Lower leg skin (tissue), 4 donors: ENCODE measurements at places on chromosomes 4 and X. TPM values are rescaled to one million over a fixed set of nuclear protein-coding genes. Genes with fewer than 3 reads are reported as not detected.

DNA sequence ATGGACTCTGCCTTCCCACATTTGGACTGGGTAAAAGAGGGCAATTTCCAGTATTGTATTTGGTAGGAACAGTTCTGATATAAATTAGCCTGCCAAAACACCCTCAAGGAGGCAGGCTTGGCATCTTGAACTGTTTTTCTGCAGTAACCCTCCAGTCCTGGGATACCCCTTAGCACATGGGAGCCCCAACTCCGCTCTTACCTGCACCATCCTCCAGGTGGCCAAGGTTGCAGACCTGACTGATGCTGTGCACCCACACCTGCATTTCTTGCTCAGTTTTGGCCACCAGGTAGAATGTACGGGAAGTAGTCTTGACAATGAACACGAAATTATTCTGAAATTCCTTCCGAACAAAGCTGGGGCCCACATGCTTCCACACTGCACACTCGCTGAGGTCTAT lies 35.1 kb downstream of the GAB3 start:
- DNase-seq: no peak

DNA sequence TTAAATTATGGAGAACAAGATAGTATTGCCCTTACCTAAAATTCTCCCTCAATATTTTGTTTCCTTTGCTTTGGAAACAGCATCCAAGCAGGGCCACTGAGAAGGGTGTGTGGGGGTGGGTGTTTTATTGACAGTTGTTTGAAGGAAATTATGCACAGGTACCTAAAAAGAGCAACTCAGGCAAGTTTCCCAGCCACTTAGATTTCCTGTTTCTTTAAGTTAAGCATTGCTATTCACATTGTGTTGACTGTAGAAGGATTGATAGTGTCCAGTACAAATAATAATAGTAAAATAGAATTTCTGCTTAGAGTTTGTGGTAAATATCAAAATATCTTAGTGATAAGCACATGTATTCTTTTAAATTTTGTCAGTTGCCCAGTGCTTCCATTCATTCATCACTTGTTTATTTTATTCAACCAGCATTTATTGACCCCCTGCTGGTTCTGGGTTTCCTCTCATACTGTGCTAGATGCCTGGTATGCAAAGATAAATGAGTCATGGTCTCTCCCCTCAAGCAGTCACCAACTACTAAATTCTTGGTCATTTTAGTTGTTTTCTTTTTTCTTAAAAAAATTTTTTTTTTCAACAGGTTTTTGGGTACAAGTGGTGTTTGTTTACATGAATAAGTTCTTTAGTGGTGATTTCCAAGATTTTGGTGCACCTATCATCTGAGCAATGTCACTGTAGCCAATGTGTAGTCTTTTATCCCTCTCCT lies 50.0 kb downstream of the GALNT7 start:
- no peak for DNase-seq

- DNase-seq: no peak
These were observed 1144.4 kb downstream of the NLGN4X start for GRCh38 chrX:5084279-5084678.

DNA sequence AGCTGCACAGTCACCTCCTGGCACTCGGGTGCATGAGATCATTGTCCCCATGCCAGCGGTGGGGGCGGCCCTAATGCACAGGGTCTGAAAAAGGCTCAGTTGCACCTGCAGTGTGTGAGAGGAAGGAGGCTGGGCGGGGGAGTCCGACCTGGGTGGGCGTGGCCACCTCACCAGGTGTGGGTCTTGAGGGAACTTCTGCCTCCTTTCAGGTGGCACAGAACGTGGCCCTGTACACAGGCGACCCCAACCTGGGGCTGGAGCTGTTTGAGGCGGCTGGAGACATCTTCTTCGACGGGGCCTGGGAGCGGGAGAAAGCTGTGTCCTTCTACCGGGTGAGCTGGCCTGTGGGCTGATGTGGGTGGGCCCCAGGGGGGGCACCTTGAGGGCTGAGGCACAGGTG lies 34.3 kb upstream of the HTRA3 start:
- no peak for DNase-seq

MSANTD1 gene
- 0.19 TPM for total RNA-seq

GRCh38 chrX:102837847-102838246 lies 99.2 kb upstream of the RAB40AL start:
- DNase-seq: no peak

PAGE1 gene
- not detected for total RNA-seq

DNA sequence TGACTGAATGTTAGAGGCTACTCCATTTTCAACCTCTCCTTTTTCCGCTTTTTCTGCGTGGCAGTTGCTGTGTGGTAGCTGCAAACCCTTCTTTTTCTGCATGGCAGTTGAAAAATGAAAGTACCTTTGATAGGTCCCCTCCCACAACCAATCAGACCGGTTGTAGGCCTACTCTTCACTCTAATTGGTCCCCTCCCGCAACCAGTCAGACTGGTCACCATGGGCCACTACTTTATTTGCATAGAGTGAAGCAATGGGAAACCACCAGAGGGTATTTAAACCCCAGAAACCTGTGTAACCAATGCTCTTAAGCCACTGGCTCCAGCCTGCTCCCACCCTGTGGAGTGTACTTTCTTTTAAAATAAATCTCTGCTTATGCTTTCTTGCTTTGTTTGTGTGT lies 877.8 kb downstream of the FAM133A start:
- DNase-seq: no peak

DNA sequence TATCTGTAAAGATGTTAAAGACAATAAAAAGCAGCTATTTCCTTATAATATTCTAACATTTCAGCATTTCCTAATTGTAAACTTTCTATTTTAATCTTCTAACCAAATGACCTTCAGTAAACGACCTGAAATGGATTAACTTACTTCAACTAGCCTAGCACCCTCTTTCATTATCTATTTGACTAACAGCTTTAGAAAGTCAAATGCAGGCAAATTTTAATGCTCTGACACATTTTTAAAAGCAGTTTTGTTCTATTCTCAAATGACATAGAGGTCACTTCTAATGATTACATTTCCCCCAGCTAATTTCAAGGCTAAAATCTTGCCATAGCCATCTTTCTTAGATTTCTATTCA lies 41.9 kb downstream of the SLC7A11 start:
- DNase-seq: no peak

FAM9C gene
- total RNA-seq: not detected

DNA sequence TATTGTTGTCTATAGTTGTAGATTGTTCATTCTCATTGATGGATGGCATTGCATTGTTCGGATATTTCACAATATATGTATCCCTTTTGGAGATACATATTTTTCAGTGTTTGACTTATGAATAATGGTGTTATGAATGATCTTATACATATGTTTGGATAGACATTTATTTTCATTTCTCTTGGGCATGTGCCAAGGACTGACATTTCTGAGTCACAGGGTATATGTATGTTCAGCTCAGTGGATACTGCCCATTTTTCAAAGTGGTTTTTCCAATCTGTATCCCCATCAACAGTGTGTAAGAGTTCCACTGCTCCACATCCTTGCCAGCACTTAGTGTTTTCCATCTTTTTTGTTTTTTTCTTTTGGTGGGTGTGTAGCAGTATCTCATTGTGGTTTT lies 45.0 kb upstream of the RAB40AL start:
- no peak for DNase-seq

WWC2 gene
- 11.3 TPM for total RNA-seq

USP11 gene
- 12.8 TPM for total RNA-seq

EMCN gene
- 8.8 TPM for total RNA-seq

DNA sequence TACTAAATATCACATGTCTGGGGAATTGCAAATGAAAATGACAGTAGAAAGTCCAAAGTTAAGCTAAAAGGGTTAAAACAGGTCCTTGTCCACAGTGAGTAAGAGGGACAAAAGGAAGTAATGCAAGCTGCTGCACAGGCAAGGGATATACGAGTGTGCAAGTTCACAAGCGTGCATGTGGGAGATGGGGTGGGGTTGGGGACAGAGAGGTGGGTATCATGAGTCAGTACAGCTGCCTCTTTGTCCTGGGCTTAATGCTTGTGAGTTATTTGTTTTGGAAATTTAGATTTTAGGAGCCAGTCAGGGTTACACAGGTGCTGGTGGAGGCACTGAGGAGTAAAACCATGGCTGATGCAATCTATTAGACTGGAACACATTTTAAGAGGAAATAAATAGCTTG lies 3.3 kb upstream of the GPRASP2 start:
- no peak for DNase-seq
